ENCODE measurements at places on chromosomes 2 and 18.

DNA sequence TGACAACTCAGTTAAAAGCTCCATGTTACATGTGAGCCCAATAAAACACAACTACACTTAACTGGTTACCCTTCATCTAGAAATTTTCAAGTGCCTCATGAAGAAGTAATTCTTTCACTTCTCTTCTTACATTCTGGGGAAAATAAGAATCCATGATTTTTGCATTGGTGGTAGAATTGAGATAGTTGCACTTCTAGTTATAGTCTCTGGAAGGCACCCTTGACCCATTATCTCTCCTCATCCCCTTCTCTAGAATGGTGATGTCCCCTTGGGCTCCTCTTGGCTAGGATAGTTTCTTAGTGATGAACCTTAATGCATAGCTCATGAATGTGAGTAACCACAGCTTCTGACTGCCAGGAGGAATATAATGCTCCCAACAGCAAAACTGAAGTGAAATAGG, 3.6 kb downstream of the LGALSL start:
- no peak for DNase-seq

DNA sequence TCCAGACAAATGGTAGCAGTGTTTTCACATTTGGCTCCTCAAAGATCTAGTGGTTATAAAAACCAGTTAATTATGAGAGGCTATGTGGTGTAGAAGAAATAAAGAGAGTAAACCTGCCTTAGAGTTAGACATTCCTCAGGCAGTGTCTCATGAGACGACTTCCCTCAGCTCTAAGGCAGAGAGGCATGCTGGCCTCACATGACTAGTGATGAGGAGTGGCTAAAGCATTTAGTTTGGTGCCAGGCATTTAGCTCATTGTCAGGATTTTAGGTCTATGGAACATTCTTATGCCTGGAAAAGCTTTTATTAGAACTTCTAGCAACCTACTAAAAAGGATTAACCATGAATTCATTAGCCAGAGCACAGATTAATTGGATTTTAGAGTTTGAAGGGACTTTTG, 90.3 kb downstream of the RPRM start:
- DNase-seq = peak; percentile 12

- no peak for DNase-seq
Observed at GRCh38 chr2:196137271-196137670, 34.1 kb downstream of the STK17B start.

DNA sequence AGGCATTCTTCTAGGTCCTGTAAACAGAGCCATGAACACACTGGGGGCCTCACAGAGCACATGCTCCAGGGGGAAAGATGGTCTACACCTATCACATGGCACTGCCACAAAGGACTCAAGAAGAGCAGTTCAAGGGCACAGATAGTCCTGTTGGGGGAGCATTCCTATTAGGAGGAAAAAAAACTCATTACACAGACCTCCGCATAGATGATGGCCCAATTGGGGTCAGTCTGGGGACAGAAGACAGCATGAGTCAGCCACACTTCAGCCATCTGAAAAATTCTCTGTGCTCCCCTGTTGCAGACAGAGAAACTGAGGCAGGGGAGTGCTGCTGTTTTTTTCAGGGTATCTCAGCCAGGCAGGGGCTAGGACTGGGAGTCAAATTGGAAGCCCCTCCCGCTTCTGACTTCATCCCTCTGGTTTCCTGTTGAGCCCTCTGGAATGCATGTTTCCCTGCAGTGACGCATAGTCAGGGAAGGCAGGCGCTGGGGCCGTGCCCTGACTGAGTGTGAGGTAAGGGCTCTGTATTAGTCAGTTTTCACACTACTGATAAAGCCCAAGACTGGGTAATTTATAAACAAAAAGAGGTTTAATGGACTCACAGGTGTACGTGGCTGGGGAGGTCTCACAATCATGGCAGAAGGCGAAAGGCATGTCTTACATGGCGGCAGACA, 67.9 kb downstream of the RHOB start:
- no peak for DNase-seq

- DNase-seq = no peak
Observed at GRCh38 chr18:35073186-35074105, 32.2 kb downstream of the MAPRE2 start.

DNA sequence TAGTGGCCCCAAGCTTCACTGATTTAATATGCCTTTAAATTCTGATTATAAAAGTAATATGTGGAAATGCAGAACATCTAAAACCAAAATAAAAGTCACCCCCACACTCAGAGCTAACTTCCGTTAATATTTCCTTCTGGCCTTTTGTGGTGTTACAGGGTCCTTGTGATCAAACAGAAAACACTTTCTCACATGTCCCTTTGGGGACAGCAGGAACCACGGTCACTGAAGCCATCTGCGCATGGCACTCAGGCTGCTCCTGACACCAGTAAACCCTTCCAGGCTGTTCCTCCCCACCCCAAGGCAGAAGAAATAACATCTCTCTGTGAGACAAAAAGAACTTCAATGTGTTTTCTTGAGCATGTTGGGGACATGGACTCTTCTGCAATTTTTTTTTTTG, 25.1 kb upstream of the GPR17 start:
- DNase-seq = no peak

GRCh38 chr2:99389946-99390345, 52.8 kb downstream of the EIF5B start:
- no peak for DNase-seq

- DNase-seq = no peak
Observed at GRCh38 chr2:46539327-46540276, 60.2 kb downstream of the TMEM247 start.

DNA sequence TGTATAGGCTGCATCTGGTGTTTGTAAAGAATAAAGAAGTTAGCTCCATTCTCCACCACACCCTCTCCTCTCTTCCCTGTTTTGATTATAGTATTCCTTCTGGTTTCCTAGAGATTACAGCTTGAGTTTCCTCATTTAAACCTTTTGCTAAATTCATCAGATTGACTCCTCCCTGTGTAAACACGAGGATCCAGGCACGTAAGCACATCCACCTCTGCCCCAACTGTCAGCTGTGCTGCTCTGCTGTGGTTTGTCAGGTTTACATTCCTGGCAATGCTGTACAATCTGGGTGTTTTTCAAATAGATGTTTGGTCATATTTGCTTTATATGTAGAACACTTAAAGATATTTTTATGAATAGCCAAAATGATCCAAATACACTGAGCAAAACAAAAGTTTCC, 302.8 kb downstream of the PTGR3 start:
- no peak for DNase-seq

DNA sequence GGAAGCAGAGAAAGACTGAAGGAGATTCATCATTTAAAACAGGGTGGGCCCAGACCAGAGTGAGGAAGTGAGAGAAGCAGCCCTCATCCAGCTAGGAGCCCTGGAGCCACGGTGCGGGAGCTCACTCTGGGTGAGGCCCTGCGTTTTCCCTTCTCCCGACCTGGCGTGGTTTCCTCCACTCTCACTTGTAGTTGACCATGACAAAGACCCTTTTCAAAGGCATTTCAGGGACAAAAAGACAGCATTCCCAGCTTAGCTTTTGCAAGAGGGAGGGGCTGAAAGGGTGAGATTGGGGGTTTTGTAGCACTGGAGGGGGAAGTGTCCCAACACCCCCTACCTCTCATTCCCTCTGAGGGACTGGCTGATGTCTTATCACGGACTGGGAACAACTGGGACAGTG, 56.6 kb downstream of the TRPM8 start:
- no peak for DNase-seq

- peak; percentile 16 for DNase-seq
Observed at GRCh38 chr2:209495855-209496585, 72.2 kb downstream of the MAP2 start.

- no peak for DNase-seq
Observed at GRCh38 chr2:58680755-58681310, 439.7 kb upstream of the FANCL start.

- no peak for DNase-seq
Observed at GRCh38 chr2:36579297-36579664, 18.7 kb downstream of the FEZ2 start.

GRCh38 chr18:11794195-11794594, 57.0 kb upstream of the CHMP1B start:
- DNase-seq = no peak

- DNase-seq = no peak
Observed at GRCh38 chr18:54772056-54772455, 56.2 kb upstream of the RAB27B start.

GRCh38 chr2:202669841-202670240, 35.1 kb downstream of the FAM117B start:
- DNase-seq = no peak

- DNase-seq = no peak
Observed at GRCh38 chr18:2653467-2653866, 2.1 kb upstream of the SMCHD1 start.

GRCh38 chr2:227623226-227623625, 5.9 kb downstream of the SCYGR4 start:
- DNase-seq = no peak
